Fibroblast of skin of left quadriceps (primary cell): ENCODE measurements at places on chromosomes 1 and 21.

DNA sequence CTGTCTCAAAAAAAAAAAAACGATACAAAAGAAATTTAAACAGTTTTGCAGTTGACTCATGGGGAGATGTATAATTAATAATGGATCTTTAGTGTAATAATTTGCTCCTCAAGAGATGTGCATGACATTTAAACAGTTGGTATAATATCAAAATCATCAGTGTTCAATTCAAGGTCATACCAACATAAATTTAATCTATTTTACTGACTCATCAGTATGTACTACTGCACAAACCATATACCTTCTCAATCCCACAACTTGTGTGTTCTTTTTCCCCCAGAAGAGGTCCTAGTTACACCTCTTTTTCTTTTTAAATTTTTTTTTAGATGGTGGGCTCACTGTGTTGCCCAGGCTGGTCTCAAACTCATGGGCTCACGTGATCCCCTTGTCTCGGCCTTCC lies 23.6 kb downstream of the CDKN2C start:
- DNase-seq: no peak

GRCh38 chr1:28278763-28279162 lies 19.4 kb downstream of the SESN2 start:
- DNase-seq: no peak

- DNase-seq: no peak
Observed at GRCh38 chr21:16594191-16594590, 864.4 kb downstream of the USP25 start.

DNA sequence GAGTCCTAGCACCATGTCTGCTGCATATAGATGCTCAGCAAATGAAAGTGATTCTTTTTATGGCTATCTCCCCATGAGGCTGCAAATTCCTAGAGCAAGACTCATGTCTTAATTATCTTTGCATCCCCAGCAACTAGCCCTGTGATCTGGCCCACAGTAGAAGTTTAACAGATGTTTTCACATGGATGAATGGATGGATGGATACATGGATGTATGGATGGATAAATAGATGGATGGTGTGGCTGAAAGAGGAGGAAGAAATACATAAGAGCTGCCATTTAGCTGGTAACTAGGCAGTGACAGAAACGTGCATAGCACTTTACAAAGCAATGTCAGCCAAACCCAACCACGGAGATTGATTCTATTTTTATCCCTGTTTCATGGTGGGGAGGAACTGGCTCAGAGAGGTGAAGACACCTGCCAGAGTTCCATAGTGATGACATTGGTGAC lies 32.7 kb upstream of the ZBTB40 start:
- peak; percentile 67 for DNase-seq

DNA sequence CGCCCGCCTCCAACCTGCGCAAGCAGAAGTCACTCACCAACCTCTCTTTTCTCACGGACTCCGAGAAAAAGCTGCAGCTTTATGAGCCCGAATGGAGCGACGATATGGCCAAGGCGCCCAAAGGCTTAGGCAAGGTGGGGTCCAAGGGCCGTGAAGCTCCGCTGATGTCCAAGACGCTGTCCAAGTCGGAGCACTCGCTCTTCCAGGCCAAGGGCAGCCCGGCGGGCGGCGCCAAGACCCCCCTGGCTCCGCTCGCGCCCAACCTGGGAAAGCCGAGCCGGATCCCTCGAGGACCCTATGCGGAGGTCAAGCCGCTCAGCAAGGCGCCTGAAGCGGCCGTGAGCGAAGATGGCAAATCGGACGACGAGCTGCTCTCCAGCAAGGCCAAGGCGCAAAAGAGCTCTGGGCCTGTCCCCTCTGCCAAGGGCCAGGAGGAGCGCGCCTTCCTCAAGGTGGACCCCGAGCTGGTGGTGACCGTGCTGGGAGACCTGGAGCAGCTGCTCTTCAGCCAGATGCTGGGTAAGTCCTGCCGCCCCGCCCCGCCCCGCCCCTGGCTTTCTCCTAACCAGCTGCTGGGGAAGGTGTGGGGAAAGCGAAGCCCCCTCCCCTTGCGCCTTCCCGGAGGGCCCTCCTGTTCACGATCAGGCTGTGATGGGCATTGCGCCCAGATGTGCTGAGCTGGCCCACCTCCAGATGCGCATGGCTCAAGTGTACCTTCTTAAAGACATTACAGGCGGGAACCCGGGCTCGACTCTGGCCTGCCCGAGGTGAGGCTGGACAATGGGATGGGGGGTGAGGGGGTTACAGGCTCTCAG lies 110.2 kb downstream of the NAV1 start:
- no peak for DNase-seq

DNA sequence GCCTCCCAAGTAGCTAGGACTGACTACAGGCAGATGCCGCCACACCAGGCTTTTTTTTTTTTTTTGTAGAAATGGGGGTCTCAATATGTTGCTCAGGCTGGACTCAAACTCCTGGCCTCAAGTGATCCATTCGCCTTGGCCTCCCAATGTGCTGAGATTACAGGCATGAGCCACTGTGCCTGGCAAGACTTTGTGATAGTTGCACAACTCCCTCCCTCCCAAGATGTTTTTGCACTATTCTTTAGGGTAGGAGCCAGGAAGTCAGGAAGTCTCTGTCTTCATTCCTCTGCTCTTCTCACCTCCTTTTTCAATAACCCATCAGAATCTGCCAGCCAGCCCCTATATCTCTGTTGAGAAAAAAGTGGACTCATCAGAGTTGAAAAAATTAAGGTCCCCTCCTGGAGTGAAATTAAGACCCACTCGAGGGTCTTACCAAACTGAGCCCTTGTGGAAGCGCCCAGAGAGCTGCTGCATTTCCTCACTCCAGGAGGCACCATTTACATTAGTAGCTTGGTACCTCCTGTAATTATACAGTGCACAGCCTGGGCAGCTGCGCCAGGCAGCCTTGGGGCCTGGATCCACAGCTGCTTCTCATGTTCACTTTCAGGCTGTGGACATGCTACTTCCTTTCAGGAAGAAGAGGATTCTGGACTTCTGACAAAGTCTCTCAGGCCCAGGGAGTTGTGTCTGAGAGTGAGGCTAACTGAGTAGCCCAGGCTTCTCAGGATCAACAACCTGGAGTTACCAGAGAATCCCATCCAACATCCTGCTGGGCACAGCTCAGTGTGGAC lies 24.0 kb downstream of the TCEA3 start:
- DNase-seq: no peak

DNA sequence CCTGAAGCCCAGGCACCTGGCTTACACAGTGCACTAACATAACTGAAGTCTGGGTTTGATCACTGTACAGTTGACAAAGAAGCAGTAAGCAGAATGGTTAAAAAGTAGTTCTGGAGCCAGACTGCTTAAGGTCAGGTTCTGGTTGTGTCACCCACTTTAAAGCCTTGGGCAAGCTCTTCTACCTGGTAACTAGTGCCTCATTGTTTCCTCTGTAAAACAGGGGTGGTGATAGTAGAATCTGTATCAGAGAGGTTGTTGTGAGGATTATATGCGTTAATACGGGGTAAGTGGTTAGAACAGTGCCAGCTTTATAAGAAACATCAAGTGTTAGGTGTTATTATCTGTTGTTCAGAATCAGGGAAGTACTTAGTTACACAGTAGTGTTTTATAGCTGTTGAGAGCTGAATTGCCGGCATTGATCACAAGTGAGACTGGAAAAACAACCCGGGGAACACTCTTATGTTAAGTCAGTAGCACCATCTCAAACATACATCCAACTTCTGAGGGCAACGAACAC lies 3.7 kb downstream of the BACH1 start:
- DNase-seq: no peak

GRCh38 chr1:51564124-51564523 lies 45.1 kb upstream of the EPS15 start:
- DNase-seq: no peak

DNA sequence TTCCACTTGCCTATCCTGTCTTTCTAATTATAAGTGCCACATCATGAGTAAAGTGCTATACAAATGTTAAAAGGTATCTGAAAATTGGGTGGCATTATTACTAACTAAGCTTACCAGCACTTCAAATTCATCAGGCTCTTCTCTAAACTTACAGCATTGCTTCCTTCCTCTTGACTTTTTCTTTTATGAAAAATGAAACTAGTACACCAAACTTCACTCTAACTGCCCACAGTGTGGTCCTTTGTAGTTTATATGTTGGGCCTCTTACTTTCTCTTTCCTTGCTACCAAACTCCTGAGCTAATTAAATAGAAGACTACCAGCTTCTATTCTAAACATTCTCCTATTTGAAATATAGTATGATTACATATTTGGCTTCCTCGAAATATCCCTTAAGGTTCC lies 81.8 kb downstream of the NOTCH2 start:
- DNase-seq: no peak

DNA sequence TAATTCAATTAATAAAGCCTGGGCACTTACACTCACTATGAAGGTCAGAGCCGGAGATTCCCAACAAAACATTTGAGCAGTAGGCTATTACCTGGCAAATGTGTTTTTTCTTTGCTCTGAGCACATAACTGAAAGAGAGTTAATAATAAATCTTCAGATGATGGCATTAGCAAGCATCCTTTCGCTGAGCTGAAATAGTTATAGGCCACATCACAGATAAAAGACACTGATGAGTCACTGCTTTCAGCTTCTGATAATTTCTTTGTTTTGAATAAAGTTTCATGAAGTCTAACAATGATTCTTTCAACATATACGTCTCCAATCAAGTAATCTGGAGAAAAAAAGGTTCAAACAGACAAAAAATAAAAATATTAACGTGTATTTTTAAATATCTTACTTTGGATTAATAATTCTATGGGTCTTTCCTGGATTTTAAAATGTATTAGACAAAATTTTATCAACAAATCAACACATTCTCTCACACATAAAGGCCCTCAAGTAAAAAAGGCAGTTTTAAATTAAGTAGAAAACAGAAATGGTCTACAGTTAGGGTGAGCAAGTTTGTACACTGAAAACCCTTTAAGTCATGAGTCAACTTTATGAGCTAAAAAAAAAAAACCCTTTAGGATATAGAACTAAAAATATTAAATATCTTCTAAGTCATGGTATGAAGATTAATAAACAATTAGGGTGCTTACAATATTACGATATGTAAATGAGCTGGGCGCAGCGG lies 33.1 kb downstream of the LTN1 start:
- peak; percentile 60 for DNase-seq

GRCh38 chr1:87263281-87263680 lies 65.4 kb upstream of the LMO4 start:
- no peak for DNase-seq

DNA sequence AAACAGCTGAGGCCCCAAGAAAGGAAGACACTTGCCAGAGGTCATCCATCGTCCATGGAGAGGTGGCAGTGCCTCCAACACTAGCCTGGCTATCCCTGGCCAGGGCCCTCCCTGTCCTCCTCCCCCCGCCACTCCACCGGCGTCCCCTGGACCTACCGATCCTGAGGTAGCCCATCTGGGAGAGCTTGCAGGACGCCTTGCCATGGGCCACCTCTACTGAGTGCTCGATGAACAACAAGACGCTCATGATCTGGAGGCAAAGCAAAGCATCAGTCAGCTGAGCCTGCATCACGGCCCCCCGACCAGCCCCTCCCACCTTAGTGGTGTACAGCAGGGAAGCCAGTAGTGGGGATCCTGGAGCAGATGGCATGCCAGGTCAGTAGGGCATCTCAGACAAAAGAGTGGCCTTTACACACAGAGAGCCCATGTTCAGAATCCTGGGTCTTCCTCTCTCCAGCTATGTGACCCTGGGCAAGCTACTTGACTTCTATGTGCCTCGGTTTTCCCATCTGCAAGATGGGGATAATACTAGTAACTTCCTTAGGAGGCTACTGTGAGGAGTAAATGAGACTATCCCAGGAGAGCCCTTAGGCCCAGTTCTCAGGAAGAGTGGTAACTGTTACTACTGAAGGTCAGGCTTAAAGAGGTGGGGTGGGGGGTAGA lies 15.1 kb downstream of the LAPTM5 start:
- DNase-seq: no peak

DNA sequence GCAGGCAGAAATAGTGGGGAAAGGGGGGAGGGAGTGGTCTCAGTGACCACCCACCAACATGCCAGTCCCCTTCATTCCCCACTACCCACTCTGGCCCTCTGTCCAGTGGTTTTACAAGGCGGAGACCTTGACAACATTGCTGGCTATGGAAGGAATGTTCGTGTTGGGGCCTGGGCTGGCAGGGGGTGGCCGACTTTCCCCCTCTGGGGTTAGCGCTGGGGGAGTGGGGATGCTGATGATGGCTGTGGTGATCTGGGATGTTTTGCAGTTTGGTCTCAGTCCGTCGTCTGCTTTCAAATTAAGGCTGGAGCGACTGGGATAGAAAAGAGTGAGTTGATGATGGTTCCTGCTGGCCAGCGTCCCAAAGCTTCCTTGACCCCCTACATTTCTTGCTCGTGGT lies 20.3 kb downstream of the DDX20 start:
- DNase-seq: no peak

- DNase-seq: no peak
Observed at GRCh38 chr1:237887542-237887941, 3.2 kb downstream of the ZP4 start.

DNA sequence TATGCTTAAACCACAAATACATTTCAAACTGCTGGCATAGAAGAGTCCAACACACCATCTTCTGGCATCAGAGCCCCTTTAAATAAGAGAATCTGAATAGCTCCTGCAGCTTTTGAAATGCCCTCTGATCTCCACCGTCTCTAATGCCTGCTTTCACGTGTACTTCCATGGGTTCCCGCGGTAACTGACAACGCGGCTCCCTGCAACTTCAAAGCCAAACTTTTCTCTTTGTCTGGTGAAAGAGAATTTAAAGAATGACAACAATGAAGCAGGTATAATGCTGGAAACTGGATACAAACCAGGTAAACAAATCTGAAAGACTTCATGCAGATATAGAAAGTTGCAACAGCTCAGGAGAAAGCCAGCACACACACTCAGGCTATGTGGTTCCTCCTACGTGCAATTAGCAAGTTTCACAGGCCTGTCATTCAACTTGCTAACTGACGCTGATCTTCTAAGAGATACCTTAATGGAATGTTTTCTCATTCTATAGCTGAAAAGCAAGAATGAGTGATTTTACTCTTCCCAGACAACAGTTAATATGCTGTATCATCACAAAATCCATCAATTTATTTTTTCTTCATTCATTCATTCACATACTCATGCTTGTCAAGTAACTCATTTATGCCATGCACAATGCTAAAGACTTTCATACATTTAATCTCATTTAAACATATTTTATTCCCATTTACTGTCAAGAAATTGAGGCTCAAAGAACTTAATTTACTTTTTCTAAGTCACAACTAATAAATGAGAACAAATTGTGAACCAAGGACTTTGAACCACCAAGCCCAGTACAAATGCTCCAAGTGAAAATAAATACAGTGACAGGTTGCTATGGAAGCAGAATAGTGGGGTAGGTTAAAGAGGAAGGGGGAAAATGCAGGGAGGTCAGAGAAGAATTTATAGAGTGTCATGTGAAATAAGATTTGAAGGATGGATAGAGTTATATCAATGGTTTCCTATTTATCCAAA lies 202.7 kb upstream of the SNX7 start:
- no peak for DNase-seq

DNA sequence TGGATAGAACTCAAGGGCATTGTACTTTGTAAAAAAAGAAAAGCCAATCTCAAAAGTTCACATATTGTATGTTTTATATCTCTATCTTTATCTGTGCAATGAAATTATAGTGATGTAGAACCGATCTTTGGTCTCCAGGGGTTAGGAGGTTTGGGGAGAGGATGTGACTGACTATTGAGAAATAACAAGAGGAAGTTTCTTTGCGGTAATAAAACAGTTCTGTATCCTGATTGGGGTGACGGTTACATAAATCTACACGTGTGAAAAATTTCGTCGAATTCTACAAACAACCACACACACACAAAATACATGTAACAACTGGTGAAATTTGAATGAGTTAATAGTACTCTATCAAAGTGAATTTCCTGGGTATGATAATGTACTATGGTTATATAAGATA lies 10.6 kb upstream of the OR2T33 start:
- DNase-seq: no peak
